Activated T-helper 1 cell treated with anti-CD3 and anti-CD28 coated beads, Interleukin-12 subunit alpha, Interleukin-12 subunit beta, Interleukin-2, Interleukin-4 antibody, amounts not matched to agents 30 ng/mL and 10 ng/mL and 1 ng/mL, durations not matched to agents 14 hours and 24 hours and 36 hours (primary cell): ENCODE measurements at places on chromosomes 7 and 10.

DNA sequence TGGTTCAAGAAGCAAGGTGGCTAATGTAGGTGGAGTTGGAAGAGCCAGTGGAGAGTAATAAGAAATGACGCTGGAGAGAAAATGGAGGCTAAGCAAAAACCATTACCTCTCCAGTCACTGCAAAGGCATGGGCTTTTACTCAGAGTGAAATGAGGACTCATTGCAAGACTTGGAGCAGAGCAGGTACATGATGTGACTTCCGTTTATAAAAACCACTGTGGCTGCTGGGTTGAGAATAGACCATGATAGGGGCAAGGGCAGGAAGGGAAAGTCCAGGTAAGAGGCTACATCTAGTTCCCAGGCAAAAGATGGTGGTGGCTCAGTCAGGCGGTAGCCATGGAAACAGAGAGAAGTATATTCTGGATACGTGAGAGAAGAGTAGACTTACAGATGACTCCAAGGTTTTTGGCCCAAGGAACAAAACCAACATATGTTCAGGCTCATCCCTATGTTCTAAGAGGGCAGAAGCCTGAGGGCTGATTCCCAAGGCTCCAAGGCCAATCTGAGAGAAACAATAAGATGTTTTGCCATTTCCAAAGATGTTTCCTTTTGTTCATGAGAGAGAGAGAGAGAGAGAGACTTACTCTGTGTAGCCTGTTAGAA is 21.5 kb upstream of the PDE1C start:
- no peak for DNase-seq

DNA sequence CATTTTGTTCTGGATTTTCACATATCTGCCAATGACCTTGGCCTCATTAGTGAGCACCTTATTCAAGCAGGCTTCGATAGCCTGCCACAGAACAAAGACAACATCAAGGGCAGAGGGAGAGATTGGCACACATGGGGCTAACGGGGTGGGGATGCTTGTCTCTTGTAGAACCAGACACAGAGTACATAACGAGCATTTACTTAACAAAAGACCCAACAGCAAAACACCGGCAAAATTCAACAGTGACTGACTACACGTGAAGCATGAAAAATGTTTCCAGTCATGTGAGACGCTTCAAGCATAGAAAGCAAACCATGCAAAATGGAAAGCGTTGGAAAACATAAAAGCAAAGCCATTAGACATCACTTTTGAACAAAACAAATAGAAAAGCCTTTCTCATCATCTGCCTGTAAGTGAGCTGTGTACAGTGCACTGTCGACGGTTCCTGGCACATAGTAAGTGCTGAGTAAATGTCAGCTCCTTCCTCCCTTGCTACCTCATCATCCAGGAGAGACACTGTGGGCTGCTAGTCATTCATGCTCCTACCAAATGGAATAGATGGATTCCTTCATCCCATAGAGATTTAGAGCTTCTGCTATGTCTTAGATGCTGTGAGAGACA is 134.4 kb upstream of the AGK start:
- no peak for DNase-seq

DNA sequence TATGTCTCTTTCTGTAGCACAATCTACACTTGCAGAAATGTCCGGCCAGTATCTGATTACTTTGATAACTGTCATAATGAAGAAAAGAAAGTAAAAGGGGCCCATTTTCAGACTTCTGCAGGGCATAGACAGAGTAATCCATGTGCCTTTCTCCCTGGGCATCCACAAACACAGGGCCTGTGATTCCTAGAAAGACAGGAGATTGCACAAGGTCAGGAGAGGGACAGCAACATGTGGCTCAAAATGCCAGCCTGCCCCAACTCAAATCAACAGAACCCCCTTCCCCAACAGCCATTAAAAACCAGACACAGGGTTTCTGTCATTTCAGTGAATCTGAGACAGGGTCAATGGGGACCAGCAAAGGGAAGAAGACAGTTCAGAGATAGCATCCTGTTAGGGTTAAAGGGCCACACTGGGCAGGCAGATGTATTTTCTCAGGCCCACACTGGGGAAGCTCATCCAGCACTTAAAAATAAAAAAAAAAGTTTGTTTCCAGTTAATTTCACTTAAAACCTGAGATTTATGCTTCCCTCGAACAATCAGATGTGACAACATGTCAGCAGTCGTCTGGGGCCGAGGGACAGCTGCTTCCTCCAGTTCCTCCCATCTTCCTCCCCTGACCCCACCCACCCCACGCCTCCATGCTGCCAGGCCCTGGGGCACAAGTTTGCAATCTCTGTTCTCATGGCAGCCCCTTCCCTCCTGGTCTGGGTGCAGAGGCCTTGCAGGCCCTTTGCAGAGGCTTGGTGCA is 30.7 kb upstream of the ACSL5 start:
- no peak for DNase-seq

GRCh38 chr7:142795339-142795863 is 24.6 kb downstream of the PRSS2 start:
- no peak for DNase-seq

DNA sequence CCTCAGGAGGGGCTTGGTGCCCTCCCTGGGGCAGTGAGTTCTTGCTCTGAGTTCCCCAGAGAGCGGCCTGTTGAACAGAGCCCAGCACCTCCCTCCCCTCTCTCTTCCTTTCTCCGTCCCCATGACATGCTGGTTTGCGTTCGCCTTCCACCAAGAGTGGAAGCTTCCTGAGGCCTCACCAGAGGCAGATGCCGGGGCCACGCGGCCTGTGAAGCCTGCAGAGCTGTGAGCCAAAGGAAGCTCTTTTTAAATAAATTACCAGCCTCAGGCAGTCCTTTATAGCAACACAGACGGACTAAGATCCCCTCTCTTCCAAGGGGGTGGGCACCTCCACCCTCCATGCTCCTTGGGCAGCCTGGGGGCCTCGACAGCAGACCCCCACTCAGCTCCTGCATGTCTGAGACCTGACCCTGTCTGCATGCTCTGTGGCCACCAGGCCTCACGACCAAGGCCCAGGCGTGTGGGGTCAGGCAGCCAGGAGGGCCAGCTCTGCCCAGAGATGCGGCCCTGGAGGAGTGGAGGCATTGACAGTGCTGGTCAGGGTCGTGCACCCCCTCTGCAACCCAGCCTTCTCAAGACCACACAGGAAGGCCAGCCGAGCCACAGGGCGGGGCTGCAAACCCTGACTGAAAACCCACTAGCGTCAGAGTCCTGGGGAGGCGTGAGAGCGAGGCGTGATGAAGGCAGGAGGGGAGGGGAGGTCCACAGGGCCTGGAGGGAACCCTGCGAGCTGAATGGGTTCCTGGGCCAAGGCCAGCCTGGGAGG is 54.6 kb upstream of the ADGRA1 start:
- no peak for DNase-seq

- DNase-seq: no peak
Measured at GRCh38 chr7:79341902-79342301, 111.6 kb downstream of the MAGI2 start.

DNA sequence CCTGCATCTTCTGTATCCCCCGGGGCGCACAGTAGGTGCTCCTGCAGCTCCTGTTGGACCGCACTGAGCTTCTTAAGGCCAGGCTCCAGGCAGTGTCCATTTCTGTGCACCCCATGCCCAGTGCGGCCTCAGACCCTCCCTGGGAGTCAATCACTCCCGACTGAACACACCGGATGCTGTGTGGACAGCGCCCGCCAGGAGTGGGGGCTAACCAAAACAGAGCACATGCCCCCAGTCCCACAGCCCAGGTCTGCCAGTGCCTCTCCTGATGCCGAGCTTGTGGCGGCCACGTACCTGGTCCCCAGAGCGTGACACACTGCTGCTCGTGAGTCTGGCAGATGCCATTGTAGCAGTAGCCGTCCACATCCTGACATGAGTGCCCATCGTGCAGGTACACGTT is 168.1 kb downstream of the FANK1 start:
- DNase-seq: no peak

- no peak for DNase-seq
Measured at GRCh38 chr10:127907411-127908105, 655 bp downstream of the PTPRE start.

GRCh38 chr10:58921421-58921855 is 255.0 kb upstream of the PHYHIPL start:
- DNase-seq: no peak

- no peak for DNase-seq
Measured at GRCh38 chr7:1004018-1004852, 21.3 kb downstream of the CYP2W1 start.

DNA sequence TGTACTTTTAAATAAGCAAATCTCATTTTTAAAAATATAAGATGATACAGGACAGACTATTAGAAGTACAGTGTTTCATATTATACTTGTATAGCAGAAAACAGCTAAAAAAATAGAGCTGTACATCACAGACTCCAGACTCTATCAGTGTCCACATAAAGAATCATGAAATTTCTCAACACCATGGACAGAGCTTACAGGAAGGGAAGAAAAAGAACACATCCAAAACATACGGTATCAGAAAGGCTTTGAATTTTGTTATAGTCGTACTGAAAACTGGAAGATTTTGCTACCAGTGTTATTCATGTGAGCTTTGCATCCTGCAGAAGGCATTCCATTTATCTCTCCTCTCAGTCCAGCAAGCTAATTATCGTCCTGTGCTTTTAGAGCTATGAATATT is 183.2 kb upstream of the PTPRZ1 start:
- no peak for DNase-seq

GRCh38 chr7:116492654-116493109 is 6.9 kb upstream of the CAV2 start:
- no peak for DNase-seq

DNA sequence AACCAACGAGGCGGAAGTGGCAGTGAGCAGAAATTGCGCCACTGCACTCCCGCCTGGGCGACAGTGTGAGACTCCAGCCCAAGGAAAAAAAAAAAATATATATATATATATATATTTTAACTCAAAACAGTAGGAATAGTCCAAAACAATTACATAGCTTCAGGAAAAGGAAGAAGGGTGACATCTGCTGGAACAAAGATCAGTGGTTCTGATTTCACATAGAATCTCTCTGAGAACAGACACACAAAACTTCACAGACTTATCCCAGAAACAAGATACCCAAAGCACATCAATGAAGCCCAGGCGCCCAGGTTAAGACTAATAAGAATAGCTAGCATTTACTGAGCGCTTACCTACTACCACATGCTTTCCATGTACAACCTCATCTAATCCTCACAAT is 45.0 kb downstream of the DNMBP start:
- DNase-seq: no peak

GRCh38 chr7:7654964-7655715 is 14.6 kb downstream of the UMAD1 start:
- no peak for DNase-seq

GRCh38 chr10:24889639-24890038 is 62.8 kb downstream of the PRTFDC1 start:
- DNase-seq: no peak

- DNase-seq: no peak
Measured at GRCh38 chr10:68108653-68109052, 635 bp upstream of the MYPN start.

GRCh38 chr7:132438926-132439325 is 137.3 kb downstream of the PLXNA4 start:
- no peak for DNase-seq

DNA sequence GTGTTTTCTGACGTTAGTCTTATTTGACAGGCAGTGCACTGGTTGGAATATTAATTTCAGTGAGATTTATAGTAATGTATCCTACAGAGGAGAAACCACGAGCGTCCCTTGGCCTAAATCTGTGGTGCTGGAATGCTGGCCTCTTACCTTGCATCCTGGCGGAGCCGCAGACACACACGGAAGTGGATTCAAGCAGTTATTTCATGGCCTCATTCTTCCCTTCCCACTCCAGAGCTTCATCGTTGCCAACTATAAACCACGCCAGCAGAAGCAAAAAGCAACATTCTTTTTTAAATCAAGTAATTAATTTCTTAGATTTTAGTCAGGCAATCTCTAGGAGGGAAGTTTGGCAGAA is 13.1 kb downstream of the WIPI2 start:
- DNase-seq: no peak

- no peak for DNase-seq
Measured at GRCh38 chr10:34932235-34932634, 117.1 kb upstream of the PARD3 start.

DNA sequence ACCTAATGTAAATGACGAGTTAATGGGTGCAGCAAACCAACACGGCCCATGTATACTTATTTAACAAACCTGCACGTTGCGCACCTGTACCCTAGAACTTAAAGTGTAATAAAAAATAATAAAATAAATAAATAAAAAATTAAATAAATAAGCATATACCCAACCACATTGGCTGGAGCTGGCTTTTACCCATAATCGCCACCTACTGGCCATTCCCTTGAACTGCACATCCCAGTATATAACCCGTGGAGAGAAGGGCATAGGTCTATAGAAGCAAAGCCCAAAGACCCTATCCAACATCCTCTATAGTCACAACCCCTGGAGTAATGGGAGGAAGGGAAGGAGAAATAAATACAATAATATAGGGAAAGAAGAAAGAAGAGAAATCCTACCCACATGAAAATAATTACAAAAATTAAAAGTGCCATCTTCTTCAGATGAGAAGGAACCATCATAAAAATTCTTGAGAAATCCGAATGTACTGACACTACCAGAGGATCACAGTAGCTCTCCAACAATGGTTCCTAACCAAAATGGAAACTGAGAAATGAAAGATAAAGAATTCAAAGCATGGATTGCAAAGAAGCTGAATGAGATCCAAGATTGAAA is 65.6 kb downstream of the TWIST1 start:
- no peak for DNase-seq

- DNase-seq: no peak
Measured at GRCh38 chr7:71442492-71443190, 310.7 kb downstream of the GALNT17 start.

GRCh38 chr10:127833804-127834203 is 58.9 kb downstream of the CLRN3 start:
- no peak for DNase-seq

- no peak for DNase-seq
Measured at GRCh38 chr10:117366741-117367140, 8.5 kb downstream of the PDZD8 start.

DNA sequence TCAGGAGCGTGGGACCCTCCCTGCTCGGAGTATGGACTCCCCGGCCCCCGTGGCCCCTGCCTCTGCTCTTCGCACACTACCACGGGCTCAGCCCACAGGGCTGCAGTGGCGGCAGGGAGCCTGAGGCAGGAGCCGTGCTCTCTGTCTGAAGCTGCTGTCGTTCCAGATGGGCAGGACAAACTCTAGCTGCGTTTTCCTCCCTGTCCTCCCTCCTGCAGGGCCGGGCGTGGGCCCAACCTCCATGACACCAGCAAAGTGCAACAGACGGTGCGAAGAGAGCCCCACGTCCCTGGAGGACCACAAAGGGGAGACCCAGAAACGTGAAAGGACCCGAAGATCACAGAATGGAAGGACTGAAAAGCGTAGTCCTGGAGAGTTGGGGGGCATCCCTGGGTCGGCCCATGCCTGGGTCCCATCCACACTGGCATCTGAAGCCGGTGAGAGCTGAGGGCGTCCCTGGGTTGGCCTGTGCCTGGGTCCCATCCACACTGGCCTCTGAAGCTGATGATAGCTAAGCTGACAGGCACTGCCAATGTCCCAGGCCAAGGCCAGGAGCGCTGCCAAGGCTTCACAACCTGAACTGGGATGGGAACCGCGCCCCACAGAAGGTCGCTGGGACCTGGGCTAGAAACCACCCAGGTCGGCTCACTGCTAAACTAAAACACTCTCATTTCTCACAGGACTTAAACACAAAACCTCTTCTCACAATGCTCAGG is 267.0 kb downstream of the MAD1L1 start:
- DNase-seq: no peak
